ENCODE measurements at places on chromosomes 6 and 20.

GRCh38 chr6:53799340-53799739 is 4.5 kb downstream of the LRRC1 start:
- DNase-seq, result no peak

DNA sequence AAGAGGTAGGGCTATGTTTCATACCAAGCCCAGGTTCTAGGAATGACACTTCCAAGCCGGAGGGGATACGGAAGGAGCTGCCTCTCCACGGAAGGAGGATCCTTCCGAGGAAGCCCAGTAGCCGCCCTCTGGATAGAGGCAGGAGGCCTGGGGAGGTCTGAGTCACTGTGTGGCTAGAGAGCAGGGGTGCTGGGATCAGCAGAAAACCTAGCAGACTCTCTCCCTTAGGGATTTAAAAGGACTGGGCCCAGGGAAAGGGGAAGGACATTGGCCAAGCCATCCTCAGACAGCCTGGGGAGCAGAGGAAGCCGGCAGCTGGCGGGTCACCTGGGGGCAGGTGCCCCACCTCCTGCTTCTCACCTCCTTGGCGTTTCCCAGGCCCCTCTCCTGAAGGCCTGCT is 36.6 kb upstream of the NFATC2 start:
- DNase-seq, result no peak

DNA sequence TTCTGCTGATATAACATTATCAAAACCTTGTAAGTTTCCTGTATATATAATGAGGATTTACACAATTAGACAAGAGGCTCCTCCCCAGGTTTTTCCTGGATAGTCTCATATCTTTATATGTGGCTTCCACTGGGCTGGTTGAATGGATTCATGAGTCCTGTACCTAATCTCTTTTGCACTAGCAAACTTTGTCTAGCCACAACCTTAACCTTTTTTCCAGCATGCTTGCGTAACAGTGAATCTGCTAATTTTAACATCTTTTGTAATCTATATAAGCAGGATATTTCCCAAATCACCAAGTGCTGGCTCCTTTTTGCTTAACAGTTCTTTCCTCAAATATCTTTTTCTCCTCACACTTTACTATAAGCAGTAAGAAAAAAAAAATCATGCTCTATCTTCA is 153.6 kb downstream of the COL21A1 start:
- DNase-seq, result no peak

DNA sequence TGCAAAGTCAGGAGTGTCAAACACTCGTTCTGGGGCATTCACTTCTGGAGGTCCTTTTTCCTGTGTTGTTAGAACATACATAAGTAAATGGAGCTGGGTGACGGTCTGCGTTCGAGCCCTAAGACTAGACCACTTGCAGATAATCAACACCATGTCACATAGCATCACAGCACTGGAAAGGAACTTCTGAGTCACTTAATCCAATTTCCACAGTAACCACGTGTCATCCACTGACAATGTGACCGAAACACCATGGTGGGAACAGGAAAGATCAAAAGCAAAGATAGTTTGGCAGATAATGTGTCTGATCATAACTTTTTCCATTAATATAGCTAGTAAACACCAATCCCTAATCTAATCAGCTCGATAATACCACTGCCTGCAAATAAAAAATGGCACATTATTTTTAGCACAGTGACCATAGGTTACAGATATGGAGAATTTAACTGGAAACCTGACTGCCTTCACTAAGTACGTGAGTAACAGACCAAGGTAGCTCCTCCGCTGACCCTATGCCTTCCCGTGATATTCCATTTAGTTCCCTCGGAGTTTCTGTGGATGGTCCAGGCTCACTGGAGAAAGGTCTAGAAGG is 34.8 kb downstream of the WRNIP1 start:
- DNase-seq, result no peak

DNA sequence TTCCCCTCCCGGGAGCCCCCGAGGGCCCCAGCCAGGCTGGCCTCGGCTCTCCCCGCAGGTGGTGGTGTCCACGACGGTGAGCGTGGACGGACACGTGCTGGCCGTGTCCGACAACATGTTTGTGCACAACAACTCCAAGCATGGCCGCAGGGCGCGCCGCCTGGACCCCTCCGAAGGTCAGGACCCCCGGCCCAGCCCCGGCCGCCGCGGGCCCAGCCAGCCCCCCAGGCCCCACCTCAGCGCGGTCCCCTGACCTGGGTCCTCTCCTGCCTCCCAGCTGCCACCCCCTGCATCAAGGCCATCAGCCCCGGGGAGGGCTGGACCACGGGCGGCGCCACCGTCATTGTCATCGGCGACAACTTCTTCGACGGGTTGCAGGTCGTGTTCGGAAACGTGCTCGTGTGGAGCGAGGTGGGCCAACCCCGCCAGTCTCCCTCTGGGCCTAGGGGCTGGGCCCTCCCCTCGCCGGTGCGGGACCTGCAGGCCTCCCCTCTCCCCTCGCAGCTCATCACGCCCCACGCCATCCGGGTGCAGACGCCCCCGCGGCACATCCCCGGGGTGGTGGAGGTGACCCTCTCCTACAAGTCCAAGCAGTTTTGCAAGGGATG is 51.0 kb downstream of the CPXM1 start:
- no peak for DNase-seq

DNA sequence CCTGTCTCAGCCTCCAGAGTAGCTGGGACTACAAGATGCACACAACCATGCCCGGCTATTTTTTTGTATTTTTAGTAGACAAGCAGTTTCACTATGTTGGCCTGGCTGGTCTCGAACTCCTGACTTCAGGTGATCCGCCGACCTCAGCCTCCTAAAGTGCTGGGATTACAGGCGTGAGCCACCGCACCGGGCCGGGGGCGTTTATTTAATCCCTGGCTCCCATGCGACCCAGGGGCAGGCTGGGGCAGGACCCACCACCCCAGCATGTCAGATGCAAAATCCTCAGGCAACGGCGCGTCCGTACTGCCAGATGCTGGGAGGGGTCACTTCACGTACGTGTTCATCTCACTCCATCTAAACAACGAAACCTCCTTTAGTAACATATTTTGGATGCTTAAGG is 518.7 kb upstream of the NOX3 start:
- no peak for DNase-seq

GRCh38 chr6:162964488-162965140 is 236.8 kb downstream of the PACRG start:
- DNase-seq, result no peak

DNA sequence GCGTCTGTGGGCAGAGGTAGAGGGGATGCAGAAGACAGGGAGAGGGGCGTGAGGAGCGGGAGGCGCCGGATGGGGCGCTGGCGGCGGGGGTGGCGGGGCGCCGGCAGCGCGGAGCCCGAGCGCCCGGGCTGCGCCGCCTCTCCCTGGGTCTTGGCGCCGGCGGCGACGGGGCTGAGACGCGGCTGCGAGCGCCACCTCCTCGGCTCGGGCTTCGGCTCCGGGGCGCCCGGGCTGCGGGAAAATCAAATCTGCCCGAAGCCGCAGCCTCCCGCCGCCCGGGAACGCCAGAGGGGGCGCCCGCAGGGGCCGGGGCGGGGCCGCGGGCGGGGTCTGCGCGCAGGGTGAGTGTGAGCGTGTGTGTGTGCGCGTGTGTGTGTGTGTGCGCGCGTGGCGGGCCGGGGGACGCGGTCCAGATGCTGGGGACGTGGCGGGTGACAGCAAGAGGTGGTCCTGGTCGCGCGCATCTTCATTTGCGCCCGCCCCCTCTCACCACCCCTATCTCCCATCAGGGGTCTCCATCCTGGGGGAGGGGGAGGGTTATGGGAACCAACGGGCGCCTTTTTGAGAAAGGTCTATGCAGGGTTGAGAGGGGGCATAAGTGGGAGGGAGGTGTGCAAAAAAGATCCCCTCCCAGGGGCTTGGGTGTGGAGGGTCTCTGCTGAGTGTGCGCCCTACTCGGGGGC is 646 bp upstream of the CPNE5 start:
- peak; percentile 66 for DNase-seq

DNA sequence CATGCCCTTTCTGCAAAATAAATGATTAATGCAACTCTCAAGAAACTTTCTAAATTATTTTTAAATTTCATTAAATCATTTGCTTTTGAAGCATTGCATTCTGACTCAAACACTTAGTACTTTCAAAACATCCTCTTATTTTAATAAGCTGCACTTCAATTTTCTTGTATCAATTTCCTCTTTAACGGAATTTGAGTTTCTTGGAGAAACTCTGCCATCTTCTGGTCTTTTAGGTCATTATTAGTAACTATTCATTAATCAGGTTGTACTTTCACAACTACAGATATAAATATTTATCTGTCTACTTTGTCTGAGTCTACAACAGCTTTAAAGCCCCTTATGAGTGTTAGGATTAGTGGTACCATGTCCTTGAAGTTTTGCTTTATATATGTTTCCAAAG is 30.2 kb downstream of the TMX4 start:
- no peak for DNase-seq

DNA sequence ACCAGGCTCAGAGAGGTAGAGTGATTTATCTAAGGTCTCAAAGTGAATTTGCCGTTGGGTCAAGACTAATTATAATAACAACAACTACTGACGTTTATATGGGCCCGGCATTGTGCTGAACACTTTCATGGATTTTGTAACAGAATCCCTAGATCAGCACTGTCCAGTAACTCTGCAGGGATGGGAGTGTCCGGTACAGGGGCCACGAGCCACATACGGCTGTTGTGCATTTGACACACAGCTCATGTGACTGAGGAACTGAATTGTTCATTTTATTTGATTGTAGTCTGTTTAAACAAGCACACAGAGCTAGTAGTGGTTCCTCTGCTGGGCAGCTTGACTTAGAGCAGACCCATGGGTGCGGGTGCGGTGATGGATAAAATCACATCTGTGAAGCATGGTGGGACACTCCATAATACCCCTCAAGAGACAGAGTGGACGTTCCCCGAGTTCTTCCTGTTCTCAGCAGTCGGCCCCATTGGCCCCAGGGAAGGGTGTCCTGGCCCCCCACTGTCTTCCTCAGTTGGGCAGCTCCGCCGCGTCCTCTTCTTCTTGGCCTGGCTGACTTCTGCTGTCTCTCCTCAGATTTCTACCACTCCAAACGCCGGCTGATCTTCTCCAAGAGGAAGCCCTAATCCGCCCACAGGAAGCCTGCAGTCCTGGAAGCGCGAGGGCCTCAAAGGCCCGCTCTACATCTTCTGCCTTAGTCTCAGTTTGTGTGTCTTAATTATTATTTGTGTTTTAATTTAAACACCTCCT is 6.8 kb downstream of the CDKN1A start:
- DNase-seq, result no peak

- DNase-seq, result no peak
Observed at GRCh38 chr20:6882561-6883291, 115.2 kb downstream of the BMP2 start.

GRCh38 chr6:37860226-37860839 is 40.8 kb downstream of the ZFAND3 start:
- DNase-seq, result peak; percentile 54

DNA sequence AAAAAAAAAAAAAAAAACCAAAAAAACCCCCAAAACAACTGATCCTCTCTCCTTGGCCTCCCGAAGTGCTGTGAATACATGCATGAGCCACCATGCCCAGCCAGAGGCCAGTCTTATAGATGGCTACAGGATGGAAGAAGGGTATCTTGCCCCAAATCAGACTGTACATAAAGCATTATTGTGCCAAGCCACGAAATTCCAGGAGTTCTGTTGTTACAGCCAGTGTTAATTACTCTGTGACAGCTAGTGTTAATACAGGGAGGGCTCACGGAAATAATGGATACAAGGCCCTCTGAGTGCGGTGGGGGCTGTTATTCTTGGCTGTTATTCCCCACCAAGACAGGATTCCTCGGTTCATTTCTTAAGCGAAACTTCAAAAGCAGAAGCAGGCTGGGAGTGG is 1.4 kb upstream of the CLPSL2 start:
- no peak for DNase-seq

- no peak for DNase-seq
Observed at GRCh38 chr20:34637245-34638038, 39.5 kb downstream of the PIGU start.

GRCh38 chr6:63114610-63115211 is 96.6 kb upstream of the FKBP1C start:
- DNase-seq, result no peak

DNA sequence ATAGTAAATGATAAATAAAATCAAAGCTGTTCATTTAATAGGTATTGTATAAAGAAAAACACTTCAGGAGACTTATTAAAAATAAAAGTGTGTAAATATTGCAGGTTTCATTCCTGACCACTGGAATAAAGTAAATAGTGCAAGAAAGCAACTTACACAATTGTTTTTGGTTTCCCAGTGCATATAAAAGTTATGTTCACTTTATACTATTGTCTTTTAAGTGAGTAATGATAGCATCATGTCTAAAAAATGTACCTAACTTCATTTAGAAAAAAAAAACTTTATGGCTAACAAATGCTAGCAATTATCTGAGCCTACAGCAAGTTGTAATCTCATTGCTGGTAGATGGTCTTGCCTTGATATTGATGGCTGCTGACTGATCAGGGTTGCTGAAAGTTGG is 726.6 kb upstream of the POU3F2 start:
- no peak for DNase-seq

GRCh38 chr6:42249279-42249678 is 31.6 kb upstream of the MRPS10 start:
- no peak for DNase-seq

DNA sequence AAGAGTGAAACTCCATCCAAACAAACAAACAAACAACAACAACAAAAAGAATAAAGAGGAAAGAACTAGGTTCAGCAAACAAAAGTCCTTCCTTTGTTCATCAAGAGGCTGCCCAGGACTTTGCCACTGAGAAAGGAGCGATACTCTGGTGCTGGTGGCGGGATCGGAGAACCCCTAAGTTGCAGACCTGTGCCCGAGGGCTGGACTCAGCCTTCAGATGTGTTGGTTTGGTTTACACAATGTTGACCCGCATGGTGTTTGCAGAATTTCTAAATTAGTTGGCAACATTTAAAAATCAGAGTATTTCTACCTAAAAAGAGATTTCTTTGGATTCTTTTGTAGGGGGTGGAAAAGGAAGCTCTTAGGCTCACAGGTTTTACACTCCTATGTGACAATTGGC is 42.5 kb downstream of the TRAM2 start:
- no peak for DNase-seq

- DNase-seq, result no peak
Observed at GRCh38 chr20:51310216-51310615, 232.3 kb downstream of the NFATC2 start.

GRCh38 chr6:169766232-169766631 is 14.8 kb downstream of the ERMARD start:
- no peak for DNase-seq

GRCh38 chr20:32522526-32522775 is 62.7 kb downstream of the NOL4L start:
- no peak for DNase-seq
